ENCODE measurements at places on chromosomes 6 and 20. TPM values are rescaled to one million over a fixed set of nuclear protein-coding genes. Genes with fewer than 3 reads are reported as not detected.

NR2E1 gene
- not detected for total RNA-seq

CD24 gene
- total RNA-seq, result 1.1 TPM

MUCL3 gene
- not detected for total RNA-seq

HCRTR2 gene
- not detected for total RNA-seq

RRAGD gene
- 154 TPM for total RNA-seq

ATP6V1G2 gene
- total RNA-seq, result 2.0 TPM

ECI2 gene
- 101 TPM for total RNA-seq

CST9L gene
- total RNA-seq, result not detected

GPX5 gene
- total RNA-seq, result not detected
